ENCODE measurements at places on chromosomes 5 and 9. TPM values are rescaled to one million over a fixed set of nuclear protein-coding genes. Genes with fewer than 3 reads are reported as not detected.

DNA sequence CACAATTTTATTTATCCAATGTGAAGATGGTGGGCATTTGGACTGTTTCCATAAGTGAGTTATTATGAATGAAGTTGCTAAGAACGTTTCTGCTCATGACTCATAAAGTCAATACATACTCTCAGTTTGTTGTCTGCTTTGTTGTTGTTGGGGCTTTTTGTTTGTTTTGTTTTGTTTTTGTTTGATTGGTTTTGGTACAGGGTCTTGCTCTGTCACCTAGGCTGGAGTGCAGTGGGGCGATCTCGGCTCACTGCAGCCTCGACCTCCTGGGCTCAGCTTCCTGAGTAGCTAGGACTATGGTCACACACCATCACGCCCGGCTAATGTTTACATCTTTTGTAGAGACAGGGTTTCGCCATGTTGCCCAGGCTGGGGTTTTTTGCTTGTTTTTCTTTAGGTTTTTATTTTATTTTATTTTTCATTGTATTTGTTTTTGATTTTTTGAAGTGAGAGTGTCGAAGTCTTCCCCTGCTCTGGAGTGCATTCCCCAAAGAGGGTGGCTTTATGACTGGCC lies 18.0 kb downstream of the TRIM7 start:
- no peaks in the 10 kb centered on the region for H3K27me3 ChIP-seq
- H3K27ac ChIP-seq = peak overlapping the region; percentile 82
- no peaks in the 10 kb centered on the region for H3K36me3 ChIP-seq
- no peak for DNase-seq
- H3K4me1 ChIP-seq = no peaks in the 10 kb centered on the region

Gene SLC25A48
- 8.3 TPM for total RNA-seq

- no peak overlapping the region for H3K4me3 ChIP-seq
- peak overlapping the region; percentile 2 for H3K27ac ChIP-seq
- H3K36me3 ChIP-seq = no peaks in the 10 kb centered on the region
- no peak for DNase-seq
- H3K27me3 ChIP-seq = no peaks in the 10 kb centered on the region
These were observed 21.6 kb downstream of the LNPEP start for GRCh38 chr5:96957254-96958049.

GRCh38 chr5:136199408-136199807 lies 6.4 kb upstream of the SMIM32 start:
- no peak for DNase-seq
- no peaks in the 10 kb centered on the region for H3K4me1 ChIP-seq
- no peaks in the 10 kb centered on the region for H3K27me3 ChIP-seq
- no peaks in the 10 kb centered on the region for H3K36me3 ChIP-seq

- no peak overlapping the region for H3K27ac ChIP-seq
- H3K27me3 ChIP-seq = no peaks in the 10 kb centered on the region
- DNase-seq = no peak
- no peak overlapping the region for H3K4me3 ChIP-seq
These were observed 41.6 kb downstream of the USP20 start for GRCh38 chr9:129876815-129877214.

DNA sequence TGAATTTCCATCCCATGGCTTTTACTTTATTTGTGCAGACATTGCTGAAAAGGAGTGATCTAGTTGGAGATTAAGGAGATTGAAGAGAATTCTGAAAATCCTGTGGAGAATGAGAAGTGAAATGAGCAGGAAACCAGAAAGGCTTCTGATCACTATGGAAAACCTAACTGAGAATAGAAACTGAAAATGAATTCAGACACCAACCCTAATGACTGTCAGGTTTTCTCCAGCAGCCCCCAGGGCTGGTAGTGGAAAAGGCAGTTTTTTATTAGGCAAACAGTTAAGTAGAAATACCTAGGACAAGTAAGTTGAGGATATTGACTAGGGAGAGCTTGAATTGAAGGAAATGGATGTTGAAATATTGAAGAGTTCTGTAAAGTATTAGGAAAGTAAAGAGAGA lies 14.7 kb upstream of the ARRDC3 start:
- H3K4me1 ChIP-seq = no peaks in the 10 kb centered on the region
- no peak overlapping the region for H3K4me3 ChIP-seq
- no peak overlapping the region for H3K27ac ChIP-seq
- H3K27me3 ChIP-seq = no peaks in the 10 kb centered on the region
- H3K36me3 ChIP-seq = no peaks in the 10 kb centered on the region

DNA sequence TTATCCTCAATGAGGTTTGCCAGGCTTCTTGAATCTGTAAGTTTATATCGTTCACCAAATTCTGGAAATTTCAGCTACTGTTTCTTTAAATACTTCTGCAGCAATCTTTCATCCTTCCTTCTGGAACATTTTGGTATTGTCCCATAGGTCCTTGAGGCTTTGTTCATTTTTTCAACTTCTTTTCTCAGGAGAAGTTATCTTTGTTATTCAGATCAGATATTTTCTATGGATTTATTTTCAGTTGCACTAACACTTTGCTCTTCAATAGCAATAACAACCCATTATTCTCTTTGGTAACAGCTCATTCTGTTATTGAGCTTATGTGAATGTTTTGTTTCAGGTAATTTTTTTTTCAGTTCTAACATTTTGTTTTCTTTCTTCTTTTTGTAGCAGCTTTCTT lies 13.5 kb downstream of the SNX2 start:
- H3K36me3 ChIP-seq = no peaks in the 10 kb centered on the region
- no peak overlapping the region for H3K4me3 ChIP-seq
- H3K27ac ChIP-seq = no peak overlapping the region
- DNase-seq = no peak

Gene JMY
- 13.3 TPM for total RNA-seq

DNA sequence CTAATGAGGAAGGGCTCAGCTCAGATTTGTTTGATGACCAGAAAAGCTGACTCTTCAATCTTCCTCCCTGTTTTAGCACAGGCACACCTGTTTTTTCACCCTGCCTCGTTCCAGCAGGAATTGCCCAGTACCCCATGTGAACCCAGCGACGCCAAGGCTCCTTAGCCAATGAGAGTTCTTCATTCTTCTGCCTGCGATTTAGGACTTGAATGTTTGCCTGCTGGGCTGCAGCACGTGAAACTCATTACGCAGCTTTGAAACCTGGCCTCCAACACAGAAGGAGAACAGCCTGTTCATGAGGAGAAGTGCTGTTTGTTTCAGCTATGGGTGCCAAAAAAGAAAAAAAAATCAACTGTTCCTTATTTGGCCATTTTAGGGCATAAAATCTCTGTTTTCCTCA lies 315.5 kb downstream of the TRPM3 start:
- no peak for DNase-seq
- no peaks in the 10 kb centered on the region for H3K4me1 ChIP-seq
- no peaks in the 10 kb centered on the region for H3K27me3 ChIP-seq

DNA sequence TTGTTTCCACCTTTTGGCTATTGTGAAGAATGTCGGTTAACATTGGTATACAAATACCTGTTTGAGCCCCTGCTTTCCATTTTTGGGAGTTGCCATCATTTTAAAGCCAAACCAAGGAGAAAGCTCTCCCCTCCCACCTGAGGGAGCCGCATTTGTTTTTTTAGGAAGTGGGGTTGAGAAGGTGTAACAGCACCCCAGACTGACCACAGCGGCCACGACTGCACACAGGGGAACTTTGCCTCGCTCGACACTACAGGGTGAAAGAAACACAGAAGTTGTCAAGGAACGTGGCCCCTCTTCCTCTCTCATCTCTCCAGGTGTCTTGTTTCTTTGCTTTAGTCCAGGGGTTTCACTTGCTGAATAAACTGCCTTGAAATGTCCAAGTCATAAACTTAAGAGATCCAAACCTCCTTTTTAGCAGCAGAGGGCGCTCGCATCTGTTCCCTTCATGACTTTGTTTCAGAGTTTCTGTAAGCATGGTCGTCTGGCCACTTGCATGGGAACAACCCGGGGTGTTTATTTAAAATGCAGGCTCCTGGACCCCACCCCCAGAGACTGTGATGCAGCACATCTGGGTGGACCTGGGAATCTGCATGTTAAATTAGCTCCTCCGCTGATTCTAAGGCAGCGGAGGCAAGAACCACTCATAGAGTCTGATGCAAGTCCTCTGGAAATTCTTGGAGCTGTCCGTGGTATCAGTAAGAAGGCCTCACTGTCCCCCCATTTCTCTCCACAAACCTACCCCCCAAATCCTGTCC lies 2.1 kb upstream of the TTLL11 start:
- no peak overlapping the region for H3K4me3 ChIP-seq
- H3K36me3 ChIP-seq = no peaks in the 10 kb centered on the region
- peaks cover 38% of the 10 kb centered on the region for H3K4me1 ChIP-seq

Gene TAF11L10
- total RNA-seq = not detected

Gene TEK
- 3.0 TPM for total RNA-seq

Gene DBH
- not detected for total RNA-seq

Gene FAM163B
- total RNA-seq = not detected

Gene GGTA1
- 12.4 TPM for total RNA-seq

Gene PCDHGA12
- 1.4 TPM for total RNA-seq

DNA sequence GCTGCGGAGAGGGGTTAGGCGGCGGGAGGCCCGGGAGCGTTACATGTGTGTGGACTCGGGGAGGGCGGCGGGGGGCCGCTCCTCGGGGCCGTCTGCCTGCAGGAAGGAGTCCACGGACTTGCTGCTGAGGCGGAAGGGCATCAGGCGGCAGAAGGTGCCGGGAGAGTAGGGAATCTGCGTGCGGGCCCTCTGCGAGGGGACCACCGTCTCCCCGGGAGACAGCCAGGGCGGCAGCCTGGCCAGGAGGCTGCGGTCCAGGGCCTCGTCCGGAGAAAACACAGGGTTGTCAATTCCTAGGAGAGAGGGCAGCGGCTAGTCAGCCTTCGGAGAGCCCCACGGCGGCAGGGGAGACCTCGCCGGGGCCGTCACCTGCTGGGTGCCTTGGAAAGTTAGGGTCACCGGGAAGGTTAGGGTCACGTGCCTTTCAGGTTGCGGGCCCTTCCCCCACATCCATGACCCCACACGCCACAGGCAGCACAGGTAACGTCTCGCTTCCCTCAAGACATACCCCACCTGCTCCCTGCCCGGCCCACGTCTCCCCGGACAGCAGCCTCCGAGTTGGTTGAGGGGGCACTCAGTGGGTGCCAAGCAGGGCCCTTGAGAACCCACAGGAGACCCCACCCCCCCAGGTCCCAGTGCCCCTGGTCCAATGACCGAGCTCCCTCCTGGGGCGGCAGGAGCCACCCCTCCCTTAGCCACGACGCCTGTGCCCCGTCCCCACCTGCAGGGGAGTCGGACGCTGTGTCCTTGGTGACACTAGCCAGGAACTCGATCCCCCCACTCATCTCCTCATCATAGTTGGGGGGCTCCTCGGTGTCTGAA lies 32.1 kb downstream of the EXOC3 start:
- no peaks in the 10 kb centered on the region for H3K27me3 ChIP-seq
- H3K27ac ChIP-seq = no peak overlapping the region
- H3K4me1 ChIP-seq = peaks cover 11% of the 10 kb centered on the region
- DNase-seq = no peak
- H3K36me3 ChIP-seq = no peaks in the 10 kb centered on the region

- no peak for DNase-seq
- H3K27ac ChIP-seq = no peak overlapping the region
- H3K4me3 ChIP-seq = no peak overlapping the region
- H3K36me3 ChIP-seq = no peaks in the 10 kb centered on the region
- H3K27me3 ChIP-seq = no peaks in the 10 kb centered on the region
These were observed 407.7 kb upstream of the GRAMD2B start for GRCh38 chr5:126015235-126016181.

DNA sequence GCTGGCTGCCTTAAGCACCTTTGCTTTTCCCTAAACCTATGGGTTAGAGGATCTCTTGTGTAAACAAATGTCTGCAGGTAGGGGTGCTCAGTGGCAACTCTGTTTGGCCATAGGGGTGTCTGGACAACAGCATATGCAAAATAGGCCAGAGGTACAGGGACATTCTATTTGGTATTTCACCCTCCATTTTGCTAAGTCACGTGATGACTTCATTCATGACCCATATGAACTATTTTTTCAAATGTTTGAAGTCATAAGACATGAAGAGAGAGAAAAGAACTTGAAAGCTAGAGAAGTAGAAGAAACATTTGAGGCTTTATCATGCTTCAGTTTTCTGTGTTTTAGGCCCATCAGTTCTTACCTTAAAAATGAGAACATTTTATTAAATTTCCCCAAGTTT lies 370.2 kb downstream of the GADD45G start:
- no peak overlapping the region for H3K4me3 ChIP-seq
- no peak for DNase-seq
- no peaks in the 10 kb centered on the region for H3K4me1 ChIP-seq
- no peak overlapping the region for H3K27ac ChIP-seq
- H3K36me3 ChIP-seq = no peaks in the 10 kb centered on the region

Gene PRR16
- total RNA-seq = 37.1 TPM

DNA sequence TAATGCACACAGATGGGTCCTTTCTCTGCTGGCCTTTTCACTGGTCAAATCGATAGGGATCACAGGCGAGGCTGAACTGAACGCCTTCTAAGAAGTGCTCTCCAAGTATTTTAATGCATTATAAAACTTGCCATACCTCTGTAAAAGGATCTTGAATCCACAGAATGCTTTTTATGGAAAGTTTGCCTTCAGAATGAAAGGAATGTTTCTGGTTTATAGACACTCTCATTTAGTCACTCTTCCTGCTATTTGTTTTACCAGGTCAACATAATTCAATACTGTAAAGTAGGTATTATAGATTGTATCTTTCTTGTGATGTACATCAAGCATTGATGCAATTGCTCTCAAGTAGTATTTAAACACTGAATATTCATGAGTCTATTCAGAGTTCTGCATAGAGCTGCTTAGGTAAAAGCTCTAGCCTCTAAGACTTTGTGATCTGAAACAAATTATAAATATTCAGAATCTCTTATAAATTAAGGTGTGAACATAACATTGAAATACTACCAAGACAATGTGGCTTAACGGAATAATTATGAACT lies 308.4 kb downstream of the ISL1 start:
- no peaks in the 10 kb centered on the region for H3K4me1 ChIP-seq
- H3K27me3 ChIP-seq = no peaks in the 10 kb centered on the region
- H3K4me3 ChIP-seq = no peak overlapping the region
- no peak for DNase-seq

DNA sequence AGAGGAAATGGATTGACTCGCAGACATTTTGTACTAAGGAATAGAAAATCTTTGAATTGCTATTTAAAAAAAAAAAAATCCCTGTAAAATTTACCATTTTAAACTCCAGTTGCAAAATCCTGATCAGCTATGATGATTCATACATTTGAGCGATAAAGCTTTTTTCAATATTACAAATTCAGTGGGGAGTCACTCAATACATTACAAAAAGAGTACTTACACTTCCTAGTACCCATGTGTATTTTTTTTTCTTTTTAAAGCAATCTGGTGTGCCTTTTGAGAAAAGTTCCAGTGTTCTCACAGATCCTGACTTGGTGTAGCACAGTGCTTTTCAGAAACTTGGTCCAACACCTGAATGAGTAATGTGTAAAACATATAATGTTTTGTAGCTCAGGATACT lies 54.3 kb downstream of the PIK3R1 start:
- H3K27me3 ChIP-seq = no peaks in the 10 kb centered on the region
- DNase-seq = no peak
- no peaks in the 10 kb centered on the region for H3K36me3 ChIP-seq
- no peak overlapping the region for H3K4me3 ChIP-seq
- H3K27ac ChIP-seq = no peak overlapping the region

Gene CARTPT
- not detected for total RNA-seq
